ENCODE measurements at places on chromosomes 6 and 20.

DNA sequence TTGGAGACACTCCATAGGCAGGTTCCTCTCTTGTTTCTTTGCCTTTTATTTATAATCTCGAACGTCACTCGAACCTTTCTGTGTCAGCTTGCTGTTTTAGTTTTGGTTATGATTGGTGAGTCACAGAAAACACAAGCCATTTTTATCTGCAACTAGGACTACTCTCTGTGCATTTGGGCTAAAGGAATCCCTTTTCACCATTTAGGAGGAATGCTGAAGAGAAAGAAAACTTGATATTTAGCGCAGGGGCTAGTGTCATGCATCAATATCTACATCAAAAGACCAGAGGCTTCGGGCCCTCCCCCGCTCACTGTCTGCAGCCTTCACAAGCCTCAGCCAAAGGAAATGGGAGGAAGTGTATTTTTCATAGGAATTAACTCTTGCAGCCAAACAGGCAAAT lies 507.8 kb upstream of the CITED2 start:
- DNase-seq, result no peak

GRCh38 chr20:796921-797320 lies 28.6 kb upstream of the SLC52A3 start:
- no peak for DNase-seq

GRCh38 chr20:20227013-20227571 lies 140.8 kb upstream of the INSM1 start:
- no peak for DNase-seq

GRCh38 chr20:50373674-50374286 lies 136.4 kb upstream of the PTPN1 start:
- no peak for DNase-seq

DNA sequence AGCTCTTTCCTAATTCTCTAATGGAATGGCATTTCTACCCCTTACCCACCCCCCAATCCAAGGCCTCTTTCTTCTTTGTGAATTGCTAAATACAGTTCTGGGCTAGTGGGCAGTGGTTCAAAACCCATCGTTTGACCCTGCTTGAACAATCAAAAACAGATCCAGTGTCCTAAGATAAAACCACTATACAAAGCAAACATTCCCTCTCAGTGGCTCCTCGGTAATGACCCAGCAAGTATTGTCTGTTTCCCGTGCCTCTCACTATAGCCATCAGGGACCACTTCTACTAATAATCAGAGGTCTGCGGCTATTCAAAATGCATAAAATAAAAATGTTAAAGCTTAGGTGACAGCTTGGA lies 143.5 kb upstream of the AKAP12 start:
- no peak for DNase-seq

- DNase-seq, result no peak
Measured at GRCh38 chr6:2852921-2853322, 11.3 kb upstream of the SERPINB1 start.

Data from head of caudate nucleus (tissue), 42 donors.